ENCODE measurements at places on chromosomes 4 and X.

GRCh38 chr4:30399476-30399875 is 320.7 kb upstream of the PCDH7 start:
- DNase-seq: no peak

GRCh38 chrX:57417827-57418226 is 131.3 kb downstream of the FAAH2 start:
- no peak for DNase-seq

DNA sequence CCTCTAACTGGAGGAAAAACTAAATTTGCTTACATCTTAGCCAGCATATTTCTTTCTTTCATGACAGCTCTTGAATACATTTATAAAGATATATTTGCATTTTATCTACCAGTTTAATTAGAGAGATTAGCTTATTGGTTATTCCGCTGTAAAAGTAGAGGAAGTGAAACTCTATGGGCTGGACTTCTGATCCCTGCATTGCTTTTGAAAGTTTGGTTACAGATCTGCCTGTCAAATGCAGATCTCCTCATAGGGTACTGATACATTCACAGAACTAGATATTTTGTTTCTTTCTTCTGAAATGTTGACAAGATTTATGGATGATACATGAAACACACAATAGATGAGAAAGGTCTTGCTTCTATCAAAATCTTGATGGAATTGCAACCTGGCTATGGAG is 581.4 kb upstream of the AADAT start:
- no peak for DNase-seq

DNA sequence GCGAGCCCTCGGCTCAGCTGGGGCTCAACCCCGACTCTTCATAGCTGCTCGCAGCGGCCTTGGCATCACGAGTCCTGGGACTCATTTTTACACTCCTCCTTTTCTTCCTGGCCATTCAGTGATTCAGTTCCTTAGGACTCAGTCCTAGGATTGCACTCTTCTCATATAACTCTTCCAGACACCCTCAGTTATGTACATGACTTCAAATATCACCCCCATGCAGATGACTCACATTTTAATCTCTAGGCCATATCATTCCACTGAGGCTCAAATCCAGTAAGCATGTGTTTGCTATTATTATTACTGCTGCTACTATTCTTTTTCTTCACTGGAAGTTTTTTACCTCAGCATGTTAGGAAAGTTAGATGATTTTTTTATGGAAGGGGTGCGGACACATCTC is 14.4 kb downstream of the ITGB1BP2 start:
- DNase-seq: no peak

DNA sequence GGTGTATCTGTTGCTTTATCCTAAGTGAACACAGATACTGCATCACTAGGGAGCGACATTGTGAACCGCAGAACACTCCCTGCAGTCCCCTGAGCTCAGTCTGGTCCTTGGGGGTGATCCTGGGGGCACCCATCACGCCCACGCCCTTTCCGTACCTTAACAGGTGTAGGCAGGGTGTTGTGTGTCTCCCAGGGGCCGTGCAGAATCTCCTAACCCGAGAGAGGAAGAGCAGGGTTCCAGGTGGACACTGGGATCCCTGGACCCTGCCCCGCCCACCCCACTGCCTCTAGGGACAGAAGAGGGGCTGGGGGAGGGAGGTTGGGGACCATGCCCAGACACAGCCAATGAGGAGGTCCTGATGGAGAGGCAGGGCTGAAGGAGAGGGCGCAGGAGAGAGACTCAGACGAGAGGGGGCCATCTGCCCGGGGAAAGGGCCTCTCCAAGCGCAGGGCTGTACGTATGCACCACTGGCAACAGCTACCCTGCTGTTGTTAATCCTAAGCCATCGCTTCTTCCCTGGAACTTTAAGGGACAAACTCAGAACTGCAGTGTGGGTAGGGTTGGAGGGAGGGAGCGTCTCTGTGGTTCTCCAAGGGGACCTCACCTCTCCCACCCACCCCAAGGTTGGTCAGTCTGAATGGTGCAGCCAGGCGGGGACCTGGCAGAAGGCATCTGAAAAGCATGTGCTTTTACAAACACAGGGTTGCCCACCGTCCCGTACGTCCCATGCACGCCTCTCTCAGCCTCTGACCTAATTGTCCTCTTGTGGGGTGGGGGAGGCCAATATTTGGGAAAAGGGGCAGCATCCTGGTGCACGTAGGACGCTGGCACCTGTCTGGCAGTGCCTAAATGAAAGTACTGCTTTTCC is 2.5 kb downstream of the P2RY8 start:
- DNase-seq: no peak

GRCh38 chrX:149531599-149531998 is 9.2 kb upstream of the EOLA1 start:
- DNase-seq: no peak

- DNase-seq: no peak
Observed at GRCh38 chr4:72209600-72209999, 177.8 kb downstream of the NPFFR2 start.

DNA sequence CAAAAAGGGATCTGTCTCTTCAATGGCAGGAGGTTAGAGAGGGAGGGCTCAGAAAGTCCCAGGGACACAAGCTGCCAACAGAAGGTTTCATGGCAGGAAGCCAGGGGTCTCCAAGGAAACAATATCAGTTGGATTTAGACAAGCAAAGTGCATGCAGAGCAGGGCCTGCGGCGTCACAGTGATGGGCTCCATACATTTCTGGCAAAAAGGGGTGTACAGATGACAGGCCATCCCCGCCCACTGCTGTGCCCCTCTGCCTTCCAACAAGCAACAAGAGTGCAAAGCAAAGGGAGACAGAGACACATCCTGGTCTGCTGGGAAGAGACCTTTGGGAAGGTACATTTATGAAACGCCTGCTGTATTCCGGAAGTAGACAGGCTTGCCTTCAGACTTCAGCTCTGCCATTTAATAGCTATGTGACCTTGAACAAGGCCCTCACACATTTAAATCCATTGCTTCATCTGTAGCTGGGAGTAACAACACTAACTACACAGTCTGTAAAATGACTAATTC is 121.2 kb downstream of the AFAP1 start:
- DNase-seq: no peak

- DNase-seq: no peak
Observed at GRCh38 chr4:88008122-88008742, 797 bp downstream of the PKD2 start.

DNA sequence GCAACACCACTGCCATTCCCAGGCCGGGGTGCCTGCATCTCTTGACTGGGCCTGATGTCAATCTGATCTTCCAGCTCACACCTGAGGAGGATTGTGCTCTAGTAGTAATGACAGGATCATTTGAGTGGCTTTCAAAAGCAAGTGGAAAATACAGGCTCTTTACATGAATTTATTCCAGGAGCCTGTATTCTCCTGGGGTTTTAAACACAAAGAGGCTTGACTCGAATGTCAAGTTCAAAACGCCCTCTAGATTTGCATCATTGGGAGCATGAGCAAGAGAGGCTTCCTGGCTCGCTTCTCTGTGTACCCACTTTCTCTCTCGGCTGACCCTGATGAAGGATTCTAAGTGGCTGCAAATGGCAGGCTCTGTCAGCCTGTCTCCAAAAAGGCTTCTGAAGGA is 199.5 kb upstream of the PUDP start:
- no peak for DNase-seq

DNA sequence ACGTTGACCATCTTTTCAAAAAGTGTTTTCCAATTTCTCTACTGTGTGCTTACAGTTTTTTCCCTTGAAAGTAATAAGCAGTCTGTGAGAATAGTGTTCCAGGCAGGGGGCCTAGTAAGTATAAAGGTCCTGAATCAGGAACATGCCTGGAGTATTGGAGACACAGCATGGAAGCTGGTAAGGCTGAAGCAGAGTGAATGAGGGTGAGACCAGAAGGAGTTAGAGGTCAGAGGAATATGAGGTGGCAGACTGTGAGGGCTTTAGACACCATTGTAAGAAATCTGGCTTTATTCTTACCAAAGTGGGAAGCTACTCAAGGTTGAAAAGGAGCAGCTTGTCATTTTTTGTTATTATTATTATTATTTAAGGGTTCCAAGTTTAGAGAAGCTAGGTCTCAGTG is 107.4 kb downstream of the CT47B1 start:
- DNase-seq: no peak

GRCh38 chr4:133096972-133097371 is 52.1 kb upstream of the PCDH10 start:
- no peak for DNase-seq

GRCh38 chr4:2950221-2950989 is 12.8 kb downstream of the NOP14 start:
- DNase-seq: no peak

- DNase-seq: no peak
Observed at GRCh38 chrX:131828482-131828881, 194.6 kb upstream of the STK26 start.

DNA sequence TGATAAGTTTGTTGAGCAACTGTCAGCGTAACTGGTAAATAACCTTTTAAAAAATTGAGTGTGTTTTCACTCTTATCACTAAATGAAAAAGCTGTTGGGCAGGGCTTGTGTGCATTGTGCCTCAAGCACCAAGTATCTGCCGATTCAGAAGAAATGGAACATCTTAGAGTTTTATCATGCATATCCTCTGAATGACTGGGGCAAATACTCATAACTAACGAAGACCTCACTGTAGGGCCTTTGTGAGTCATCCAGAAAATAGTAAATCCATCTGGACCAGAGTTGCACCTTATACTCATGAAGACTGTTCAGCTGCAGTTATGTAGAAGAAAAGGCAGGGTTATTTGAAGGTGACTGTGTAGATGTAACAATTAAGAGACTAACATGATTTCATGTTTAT is 222.1 kb downstream of the CAMK2D start:
- peak; percentile 83 for DNase-seq

DNA sequence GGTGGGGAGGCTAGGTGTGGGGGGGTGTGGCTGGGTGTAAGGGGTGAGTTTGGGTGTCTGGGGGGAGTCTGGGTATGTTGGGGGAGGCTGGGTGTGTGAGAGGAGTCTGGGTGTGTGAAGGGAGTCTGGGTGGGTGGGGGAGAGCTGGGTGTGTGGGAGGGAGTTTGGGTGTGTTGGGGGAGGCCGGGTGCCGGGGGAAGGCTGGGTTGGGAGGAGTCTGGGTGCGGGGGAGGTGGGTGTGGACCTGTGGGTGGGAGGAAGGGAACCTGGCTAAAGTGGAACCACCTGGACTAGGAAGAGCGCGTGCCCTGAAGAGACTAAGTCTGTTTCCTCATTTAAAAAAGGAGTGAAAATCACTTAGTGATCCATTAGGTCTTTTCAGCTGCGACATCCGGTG is 18.3 kb downstream of the SPON2 start:
- DNase-seq: no peak

DNA sequence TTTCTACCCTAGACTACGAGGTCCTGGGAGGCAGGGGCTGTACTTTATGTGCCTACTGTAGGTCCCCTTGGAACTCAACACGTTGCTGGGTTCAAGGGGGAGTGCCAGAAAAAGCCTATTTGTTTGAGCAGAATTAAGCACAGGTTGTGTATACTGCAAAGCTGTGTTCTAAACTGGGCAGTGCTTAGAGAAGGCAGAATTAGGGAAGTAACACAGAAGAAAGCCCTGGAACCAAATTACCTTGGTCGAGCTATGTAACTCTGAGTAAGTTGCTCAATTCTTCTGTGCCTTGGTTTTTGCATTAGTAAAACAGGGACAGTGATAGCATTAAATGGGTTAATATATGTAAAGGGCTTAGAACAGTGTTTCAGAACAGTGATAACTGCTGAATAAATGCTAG is 245.0 kb upstream of the SFRP2 start:
- DNase-seq: no peak

DNA sequence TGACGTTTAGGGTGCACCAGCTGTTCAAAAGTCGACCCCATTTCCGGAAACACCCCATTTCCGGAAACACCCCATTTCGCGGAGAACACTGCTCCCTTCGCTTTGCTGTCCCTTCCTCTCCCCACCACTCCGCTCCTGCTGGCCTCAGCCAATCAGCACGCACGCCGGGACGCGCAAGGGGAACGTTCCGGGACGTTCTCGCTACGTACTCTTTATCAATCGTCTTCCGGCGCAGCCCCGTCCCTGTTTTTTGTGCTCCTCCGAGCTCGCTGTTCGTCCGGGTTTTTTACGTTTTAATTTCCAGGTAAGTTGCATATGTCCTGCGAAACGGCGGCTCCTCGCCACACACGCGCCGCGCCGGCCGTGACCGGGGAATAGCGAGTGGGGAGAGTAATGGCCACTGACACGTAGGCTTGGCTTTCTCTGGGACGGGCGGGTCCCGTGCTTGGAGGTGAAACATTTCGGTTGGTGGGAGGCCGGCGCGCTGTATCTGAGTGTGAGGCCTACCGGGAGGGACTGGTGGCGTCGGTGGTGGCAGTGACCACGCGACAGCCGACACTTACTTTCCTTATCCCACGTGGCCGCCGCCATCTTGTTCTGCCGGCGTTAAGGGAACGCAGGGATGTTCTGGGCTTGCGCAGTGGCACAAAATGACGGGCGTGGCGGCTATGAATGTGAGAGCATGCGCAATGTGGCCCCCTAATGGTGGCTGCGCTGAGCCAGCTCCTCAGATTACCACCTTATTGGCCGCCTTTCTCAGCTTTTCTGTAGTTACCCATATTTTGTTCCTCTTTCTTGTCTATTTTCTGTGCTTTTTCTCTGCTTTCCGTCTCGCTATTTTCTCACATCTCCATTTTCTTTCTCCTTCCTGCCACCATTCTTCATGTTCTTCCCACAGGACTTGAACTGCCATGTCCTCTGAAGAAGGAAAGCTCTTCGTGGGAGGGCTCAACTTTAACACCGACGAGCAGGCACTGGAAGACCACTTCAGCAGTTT is at the start of gene RBM3:
Gene RBM3, plus strand, starts transcription at position 215 of the 997 bp plus-strand sequence. Its CDS starts 697 bp downstream, at position 912.
- peak; percentile 51 for DNase-seq

DNA sequence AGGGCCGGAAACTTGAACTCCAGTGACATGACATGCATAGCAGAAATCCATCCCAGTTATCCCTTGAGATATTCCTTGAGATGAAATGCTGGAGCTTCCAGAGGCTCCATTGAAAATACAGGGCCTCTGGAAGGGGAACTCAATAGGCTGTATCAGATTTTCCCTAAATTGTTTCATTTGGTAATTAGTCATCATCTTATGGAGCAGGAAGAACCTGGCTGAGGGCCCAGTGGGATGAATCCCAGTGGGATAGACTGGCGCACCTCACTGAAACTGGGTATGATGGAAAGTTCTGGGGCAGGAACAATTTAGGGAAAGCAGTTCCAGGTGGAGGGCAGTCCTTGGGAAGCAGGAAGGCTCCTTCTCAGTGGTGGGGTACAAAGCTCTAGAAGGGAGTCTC is 307.8 kb upstream of the DIPK2B start:
- no peak for DNase-seq

DNA sequence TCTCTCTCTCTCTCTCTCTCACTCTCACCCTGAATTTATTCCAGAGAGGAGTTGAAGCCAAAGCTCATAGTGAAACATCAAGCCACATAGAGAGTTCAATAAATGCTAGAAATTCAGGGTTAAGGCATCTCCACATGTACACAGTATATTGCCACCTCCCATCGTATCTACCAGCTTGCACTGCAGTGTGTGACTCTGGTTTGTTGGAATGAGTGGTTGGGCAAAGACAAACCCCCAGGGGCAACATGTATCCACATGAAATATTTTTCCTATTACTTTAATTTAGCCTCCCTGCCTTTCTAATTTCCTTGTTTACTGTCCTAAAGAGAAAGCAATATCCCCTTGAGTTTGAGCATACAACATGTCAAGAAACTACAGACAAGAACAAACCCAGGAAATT is 247.3 kb downstream of the SPATA18 start:
- no peak for DNase-seq

- no peak for DNase-seq
Observed at GRCh38 chr4:146633471-146633800, 5.3 kb upstream of the POU4F2 start.

Data from HS-27A (cell line).